A549 treated with CORT108297 at 1 μM for 4 hours (cell line): ENCODE measurements at places on chromosomes 2 and 18. TPM values are rescaled to one million over a fixed set of nuclear protein-coding genes. Genes with fewer than 3 reads are reported as not detected.

The FEV gene
- total RNA-seq: not detected in 5 replicates

The NAT8 gene
- total RNA-seq: not detected in 5 replicates

The NT5DC4 gene
- 0.06 TPM in 1 of 5 replicates, not detected in the others for total RNA-seq

The GKN2 gene
- 2.4 to 4.1 TPM (median 2.9 TPM) in 5 replicates for total RNA-seq

The FAHD2A gene
- total RNA-seq: 25.7 to 31.6 TPM (median 29.9 TPM) in 5 replicates
